ENCODE measurements at places on chromosomes 6 and 20.

DNA sequence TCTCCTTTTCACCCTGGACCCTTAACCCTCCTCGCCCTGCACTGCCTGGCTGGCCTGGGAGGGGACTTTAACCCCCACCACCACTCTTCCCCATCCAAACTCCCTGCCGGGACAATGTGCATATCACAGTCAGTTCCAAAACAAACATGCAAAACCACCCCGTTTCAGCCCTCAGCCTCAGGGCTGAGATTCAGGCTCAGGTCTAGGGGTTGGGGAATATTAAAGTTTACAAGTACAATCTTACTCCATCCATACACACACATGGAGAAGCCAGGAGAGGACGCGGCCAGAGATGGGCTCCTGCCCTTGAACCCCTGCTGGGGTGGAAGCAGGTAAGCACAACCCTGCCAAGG is 534 bp downstream of the KIAA1755 start:
- no peak for DNase-seq

GRCh38 chr6:25777856-25778649 is 23.5 kb downstream of the SLC17A4 start:
- DNase-seq, result no peak

DNA sequence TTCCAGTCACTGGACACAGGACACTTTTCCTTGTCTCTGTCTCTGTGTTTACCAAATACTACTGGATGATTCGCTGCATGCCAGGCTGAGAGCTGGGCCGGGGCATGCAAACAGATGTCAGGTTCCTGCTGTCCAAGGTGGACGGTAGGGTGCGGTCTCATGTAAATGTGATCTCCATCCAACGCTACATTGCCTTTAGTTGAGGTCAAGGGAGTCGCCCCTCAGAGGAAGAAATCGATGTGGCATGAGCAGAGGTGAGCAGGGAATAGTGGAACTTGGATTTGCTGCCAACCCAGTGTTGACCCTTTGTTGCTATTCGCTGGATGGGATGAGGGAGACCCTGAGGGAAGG is 9.8 kb upstream of the TOX2 start:
- no peak for DNase-seq

DNA sequence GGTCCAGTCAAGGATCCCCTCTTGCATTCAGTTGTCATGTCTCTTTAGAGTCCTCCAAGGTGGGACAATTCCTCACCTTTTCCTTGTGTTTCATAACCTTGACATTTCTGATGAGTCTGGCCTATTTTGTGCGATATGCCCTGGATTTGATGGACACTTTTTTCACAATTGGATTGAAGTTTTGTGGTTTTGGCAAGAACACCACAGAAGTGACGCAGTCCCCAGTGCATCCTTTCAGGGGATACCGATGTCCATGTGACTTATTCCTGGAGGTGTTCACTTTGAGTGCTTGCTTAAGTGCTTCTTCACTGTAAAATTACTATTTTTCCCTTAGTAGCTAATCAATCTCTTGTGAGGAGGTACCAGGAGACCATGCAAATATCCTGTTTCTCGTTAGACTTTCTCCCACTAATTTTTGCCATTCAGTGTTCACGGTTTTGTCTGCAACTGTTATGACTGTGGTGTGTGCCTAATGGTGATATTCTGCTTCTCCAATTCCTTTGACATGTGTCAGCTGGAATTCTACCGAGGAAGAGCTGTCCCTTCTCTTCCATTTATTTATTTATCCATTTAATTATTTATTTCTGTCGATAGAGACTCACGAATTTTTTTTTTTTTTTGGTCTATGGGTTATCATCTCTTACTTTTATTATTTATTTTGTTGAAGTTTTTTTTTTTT is 30.8 kb downstream of the BPIFB4 start:
- DNase-seq, result no peak

- no peak for DNase-seq
These were observed 1.8 kb downstream of the HSPA12B start for GRCh38 chr20:3734111-3734843.

Measured in lower leg skin (tissue), 4 donors.